ENCODE measurements at places on chromosomes 4 and X.

- no peak for DNase-seq
Observed at GRCh38 chr4:105426187-105426897, 47.5 kb downstream of the PPA2 start.

DNA sequence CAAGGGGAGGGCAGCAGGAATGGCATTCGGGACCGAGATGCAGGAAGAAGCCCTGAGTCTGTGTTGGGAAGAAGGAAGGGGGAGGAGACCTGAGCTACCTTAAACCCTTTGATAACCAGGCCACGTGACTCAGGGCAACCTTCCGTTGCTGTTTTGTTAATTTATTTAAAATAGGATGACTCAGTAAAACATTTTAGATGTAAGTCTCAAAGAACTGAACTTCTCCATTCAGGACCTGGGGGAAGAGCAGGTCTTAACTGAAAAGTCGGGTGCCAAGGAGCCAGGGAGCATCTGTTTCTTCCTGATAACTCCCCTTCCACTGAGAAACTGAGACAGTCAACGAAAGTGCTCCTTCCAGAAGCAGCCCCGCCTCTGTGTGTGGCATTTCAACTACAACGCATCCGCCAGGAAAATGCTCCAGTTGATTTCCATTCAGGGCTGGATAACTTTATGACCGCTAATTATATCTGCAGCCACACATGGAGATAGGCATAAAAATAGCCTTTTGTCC, 88.0 kb downstream of the IRF2 start:
- DNase-seq = no peak

- DNase-seq = no peak
Observed at GRCh38 chr4:88101165-88101564, 57.3 kb downstream of the ABCG2 start.

- no peak for DNase-seq
Observed at GRCh38 chr4:26032142-26032541, 118.1 kb downstream of the SMIM20 start.

DNA sequence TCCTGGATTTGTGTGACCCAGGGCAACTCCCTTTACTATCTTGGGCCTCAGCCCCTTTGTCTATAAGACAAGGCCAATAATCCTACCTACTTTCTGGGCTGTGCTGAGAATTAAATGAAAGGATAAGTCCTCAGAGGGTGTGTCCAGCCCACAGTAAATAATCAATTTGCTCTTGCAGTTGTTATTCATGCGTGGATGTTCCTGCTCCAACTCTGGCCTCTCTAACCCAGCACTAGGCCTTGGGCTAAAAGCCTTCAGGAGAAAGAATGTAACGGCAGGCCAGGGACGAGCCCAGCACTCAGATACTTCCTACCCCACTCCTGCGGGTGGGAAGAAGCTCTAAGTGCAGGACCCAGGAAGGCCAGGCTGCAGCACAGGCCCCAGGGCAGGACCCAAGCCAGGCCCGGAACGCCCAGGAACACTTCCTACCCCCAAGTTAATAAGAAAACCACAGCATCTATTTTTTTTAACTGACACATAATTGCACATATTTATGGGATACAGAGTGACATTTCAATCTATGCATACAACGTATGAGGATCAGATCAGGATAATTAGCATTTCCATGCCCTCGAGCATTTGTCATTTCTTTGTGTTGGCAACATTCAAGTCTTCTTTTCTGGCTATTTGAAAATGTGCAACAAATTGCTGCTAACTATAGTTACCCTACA, 179.6 kb upstream of the RBPJ start:
- no peak for DNase-seq

DNA sequence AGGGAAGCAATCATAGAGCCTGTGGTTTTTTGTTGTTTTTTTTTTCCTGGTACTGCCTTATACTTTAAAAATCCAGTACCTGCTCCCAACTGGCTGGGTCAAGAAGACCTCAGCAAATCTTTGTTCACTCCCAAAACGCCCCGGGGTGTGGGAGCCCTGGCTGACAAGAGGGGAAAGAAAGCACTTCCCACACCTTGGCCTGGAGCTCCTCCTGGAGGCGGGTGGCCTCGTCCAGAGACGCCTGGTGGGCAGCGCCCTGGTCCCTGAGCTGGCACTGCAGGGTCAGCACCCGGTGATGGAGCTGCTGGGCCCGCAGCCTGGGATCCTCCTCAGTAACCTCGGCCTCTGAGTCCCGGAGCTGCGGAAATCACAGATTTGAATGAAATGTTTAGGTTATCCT, 38.2 kb downstream of the C4orf50 start:
- no peak for DNase-seq

GRCh38 chr4:107665001-107665400, 55.0 kb downstream of the PAPSS1 start:
- DNase-seq = no peak

DNA sequence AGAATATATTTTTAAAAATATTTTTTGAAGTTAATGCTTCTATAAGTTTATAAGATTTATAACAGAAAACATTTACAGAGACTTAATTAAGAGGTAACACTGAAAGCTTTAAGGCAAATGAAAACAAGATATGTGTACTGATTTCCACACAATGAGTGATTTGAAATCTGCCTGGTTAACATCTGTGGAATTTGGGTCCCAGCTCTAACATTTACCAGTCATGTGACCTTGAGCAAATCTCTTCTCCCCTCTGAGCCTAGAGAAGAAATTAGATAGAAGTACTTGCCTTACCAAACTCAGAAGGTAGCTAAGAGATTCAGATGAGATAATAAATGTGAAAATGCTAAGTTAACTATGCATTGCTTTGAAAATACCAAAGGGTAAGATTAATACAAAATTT, 458.8 kb upstream of the LCORL start:
- no peak for DNase-seq
